C1 segment of cervical spinal cord (tissue), 14 donors: ENCODE measurements at places on chromosomes 1 and 21.

- no peak for DNase-seq
Observed at GRCh38 chr1:53896635-53897229, 2.7 kb downstream of the DIO1 start.

- no peak for DNase-seq
Observed at GRCh38 chr1:86018283-86018923, 138.2 kb downstream of the COL24A1 start.

GRCh38 chr1:243950166-243950565 lies 100.1 kb upstream of the AKT3 start:
- no peak for DNase-seq

DNA sequence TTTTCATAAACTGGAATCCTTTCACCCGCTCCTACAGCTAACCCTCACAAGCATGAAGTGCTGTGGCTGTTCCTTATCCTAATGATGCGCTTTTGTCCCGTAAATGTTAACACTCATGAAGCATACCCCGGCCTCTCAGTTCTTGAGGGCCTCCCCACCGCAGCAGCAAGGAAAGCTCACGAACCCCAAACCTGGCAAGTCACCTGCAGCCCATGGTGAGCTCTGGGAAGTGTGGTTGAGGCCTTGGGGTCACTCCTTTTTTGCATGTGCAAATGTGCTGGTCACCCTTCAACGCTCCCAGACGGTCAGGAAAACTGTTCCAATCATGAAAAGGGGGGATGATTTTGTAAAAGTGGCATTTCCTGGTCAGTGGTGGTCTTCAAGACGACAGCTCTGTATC lies 124.6 kb downstream of the PRDM2 start:
- DNase-seq = no peak

- no peak for DNase-seq
Observed at GRCh38 chr1:99227056-99227897, 37.0 kb upstream of the PLPPR4 start.

DNA sequence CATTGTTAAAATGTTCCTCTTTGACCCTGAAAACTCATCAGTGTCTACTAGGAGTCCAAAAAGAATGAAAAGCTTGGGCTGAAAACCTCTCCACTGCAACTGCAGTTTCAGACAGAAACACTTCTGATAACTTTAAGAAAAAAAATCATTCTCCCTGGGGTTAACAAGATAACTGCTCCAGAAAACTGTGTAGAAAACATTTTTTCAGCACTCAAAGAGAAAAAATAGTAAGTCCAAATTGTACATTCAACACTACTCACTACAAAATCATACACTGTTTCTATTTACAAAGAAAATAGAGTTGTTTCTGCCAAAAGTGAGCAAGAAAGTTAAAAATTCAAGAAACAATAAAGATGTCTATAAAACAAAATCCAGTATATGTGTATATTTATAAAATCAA lies 157.8 kb downstream of the RERE start:
- no peak for DNase-seq
